ENCODE measurements at places on chromosomes 6 and 20. TPM values are rescaled to one million over a fixed set of nuclear protein-coding genes. Genes with fewer than 3 reads are reported as not detected.

The SCGN gene
- not detected for total RNA-seq

The DAAM2 gene
- total RNA-seq = 25.8 TPM

The MEP1A gene
- total RNA-seq = not detected

The PCK1 gene
- total RNA-seq = 0.13 TPM

The MAFB gene
- 6.3 TPM for total RNA-seq

The GJA10 gene
- not detected for total RNA-seq

The C20orf204 gene
- 0.84 TPM for total RNA-seq

The TOMM34 gene
- total RNA-seq = 9.7 TPM

The KHDRBS2 gene
- 0.71 TPM for total RNA-seq

All from muscle of leg (tissue), 16 donors.